ENCODE measurements at places on chromosomes 1 and 21.
A peak's percentile ranks its signal among the peaks of the same experiment; 100 is the strongest.

DNA sequence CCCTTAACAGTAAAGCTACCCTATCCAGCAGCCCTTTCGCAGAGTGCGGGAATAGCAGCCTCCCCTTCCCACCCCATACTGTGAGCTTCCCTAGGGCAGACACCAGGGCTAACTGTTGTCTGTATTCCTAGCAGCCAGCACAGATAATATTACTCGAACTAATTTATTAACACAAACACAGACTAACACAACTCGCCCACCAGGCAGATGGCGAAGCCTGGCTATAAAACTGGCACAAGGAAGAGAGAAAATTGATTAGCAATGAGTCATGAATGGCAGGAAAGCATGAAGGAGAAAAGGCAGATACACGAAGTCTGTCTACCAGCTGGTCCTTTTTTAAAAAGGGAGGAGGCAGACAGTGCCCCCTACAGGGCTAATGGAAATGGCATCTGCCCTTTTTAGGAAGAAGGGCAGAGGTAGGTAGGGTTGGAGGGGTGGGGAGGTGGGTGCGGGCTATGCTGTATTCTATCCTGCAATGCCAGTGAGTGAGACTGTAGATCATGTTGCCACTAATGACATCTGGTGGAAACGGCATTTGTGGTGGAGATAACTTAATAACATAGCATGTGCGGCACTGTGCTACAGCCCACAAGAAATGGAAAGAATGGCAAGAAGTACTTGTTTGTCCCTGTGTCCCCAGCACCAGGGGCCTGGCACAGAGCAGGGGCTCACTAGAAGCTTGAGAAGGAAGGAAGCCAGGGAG, 30.6 kb upstream of the CTPS1 start:
- DNase-seq, result no peak

GRCh38 chr1:101996825-101997465, at the start of gene OLFM3:
Gene OLFM3 (minus strand): TSS chr1:101996926.
- DNase-seq, result peak; percentile 77

- peak; percentile 39 for DNase-seq
Measured at GRCh38 chr1:33119050-33119449, 38.1 kb downstream of the AZIN2 start.

GRCh38 chr1:54516249-54516920, 31.6 kb upstream of the ACOT11 start:
- no peak for DNase-seq

DNA sequence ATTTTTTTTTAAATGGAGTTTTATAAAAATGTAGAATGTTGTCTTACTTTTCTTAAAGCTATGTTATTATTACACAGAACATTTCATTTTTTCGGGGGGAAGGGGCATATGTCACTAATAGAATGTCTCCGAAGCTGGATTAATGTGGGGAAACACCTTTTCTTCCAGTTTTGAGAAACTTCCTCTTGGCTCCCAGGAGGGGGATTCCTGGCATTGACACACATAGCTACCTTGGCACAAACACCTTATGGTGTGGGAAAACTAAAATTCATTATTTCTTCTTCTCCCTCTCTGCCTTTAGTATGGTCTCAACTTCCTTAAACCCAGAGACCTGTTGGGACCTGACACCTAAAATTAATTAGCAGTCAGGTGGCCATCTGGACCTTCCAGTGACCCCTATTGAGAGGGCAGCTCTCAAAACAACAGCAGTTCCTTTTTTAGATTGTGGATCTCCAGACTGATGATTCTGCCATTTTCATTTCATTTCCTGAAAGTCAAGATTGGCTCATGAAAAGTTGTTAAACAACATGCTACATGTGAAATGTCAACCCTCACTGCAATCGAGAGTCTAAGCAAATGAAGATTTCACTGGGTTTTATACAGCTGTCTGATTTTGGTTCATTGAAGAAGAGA, 70.1 kb upstream of the EDEM3 start:
- DNase-seq, result no peak

GRCh38 chr1:186841599-186841998, 12.8 kb downstream of the PLA2G4A start:
- DNase-seq, result no peak

GRCh38 chr1:203519053-203519840, 25.3 kb downstream of the OPTC start:
- DNase-seq, result no peak

- no peak for DNase-seq
Measured at GRCh38 chr21:30839304-30839703, 9.7 kb upstream of the KRTAP7-1 start.

DNA sequence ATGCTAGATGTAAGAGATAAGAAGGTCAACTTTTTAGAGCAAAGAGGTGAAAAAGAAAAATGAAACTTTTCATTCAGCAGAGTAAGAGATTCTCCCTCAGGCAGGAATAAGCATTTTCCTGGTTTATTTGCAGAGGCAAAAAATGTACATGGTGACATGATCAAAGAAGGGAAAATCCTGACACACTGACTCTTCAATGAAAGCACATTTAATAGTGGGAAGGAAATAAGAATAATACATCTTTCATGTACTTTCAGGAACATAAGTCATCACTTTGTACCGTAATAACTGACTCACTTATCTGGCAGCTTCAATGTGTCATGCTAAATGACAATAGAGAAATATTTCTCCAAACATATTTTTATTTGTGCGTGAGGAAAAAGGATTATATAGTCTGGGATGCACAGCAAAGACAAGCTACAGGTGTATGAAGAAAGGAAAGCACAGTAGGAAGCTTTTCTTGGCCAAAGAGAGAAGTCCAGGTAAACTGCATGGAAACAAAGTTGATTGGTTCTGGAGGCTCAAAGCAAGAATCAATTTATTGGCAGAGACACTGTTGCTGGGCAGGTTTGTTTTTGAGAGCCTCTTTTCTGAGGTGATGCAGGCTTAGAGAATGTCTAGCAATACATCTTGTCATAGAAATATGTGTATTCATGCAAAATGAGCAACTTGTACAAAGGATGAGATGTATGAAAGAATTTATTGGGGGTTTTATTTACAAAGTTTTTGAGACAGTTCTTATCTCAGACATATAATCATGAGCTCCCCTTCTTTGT, 1409.0 kb downstream of the PLA2G4A start:
- DNase-seq, result no peak

- DNase-seq, result no peak
Measured at GRCh38 chr1:88935522-88936222, 44.3 kb upstream of the GTF2B start.

- no peak for DNase-seq
Measured at GRCh38 chr1:222047366-222047765, 305.5 kb upstream of the DUSP10 start.
